ENCODE measurements at places on chromosomes 16 and 17.
A peak's percentile ranks its signal among the peaks of the same experiment; 100 is the strongest.

GRCh38 chr17:56389356-56389755, 204.1 kb upstream of the NOG start:
- DNase-seq: no peak

DNA sequence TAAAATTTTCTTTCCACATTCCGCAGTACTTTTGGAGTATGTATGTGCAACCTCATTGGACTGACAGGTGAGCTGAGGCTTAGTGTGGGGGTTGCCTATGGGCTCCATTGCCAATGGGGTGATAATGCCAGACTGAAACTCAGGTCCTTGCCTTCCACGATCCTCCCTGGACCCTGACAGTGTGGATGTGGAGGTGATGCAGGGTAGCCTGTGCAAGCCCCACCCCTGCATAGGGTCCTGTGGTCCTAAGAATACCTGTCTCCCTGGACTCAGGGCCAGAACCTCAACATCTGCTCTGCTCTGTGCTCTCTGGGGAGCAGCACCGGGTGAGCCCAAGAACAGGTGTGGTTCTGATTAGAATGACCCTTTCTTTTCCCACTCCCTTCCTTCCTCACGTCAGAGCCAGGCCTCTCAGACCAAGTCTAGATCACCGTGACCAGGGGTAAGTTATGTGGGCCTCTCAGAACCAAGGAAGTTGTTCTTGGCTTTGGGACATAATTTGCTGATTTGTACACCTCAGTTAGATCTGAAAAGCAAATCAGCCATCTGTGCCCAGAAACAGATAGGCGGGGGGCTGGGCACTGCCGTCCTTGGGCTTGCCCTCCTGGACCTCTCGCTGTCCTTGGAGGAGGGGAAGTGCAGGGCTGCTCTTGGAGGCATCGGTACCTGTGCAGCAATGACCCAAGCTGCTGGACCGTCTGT, 8.4 kb upstream of the TNS4 start:
- DNase-seq: no peak

- no peak for DNase-seq
These were observed 36.4 kb downstream of the CLEC16A start for GRCh38 chr16:10980813-10981212.

DNA sequence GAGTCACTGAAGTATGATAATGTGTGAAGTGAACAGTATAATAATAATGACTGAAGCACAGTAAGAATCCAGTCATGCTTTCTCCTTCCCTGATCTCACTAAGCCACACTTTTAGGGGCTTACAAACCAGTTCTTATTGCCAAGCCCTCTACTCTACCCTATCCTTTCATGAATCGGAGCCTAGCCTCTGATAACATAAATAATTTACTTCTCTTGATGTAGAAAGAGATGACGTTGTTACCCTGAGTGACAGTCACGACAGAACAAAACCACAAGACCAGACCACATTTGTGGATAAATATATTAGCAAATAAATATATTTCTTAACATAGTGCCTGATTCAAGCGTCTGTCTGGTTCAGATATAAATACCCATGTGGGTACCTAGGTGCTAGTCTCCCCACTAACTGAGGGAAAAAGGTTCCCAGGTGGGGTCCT, 1.4 kb upstream of the SUPT4H1 start:
- no peak for DNase-seq

DNA sequence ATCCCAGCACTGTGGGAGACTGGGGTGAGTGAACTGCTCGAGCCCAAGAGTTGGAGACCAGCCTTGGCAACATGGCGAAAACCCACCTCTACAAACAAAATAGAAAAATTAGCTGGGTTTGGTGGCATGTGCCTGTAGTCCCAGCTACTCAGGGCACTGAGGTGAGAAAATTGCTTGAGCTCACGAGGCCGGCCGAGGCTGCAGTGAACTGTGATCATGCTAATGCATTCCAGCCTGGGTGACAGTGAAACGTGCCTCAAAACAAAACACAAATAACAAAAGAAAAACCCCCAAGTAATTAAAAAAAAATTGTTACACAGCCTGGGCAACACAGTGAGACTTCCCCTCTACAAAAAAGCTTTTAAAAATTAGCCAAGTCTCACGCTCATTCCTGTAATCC, 5.0 kb downstream of the CCDC47 start:
- no peak for DNase-seq

GRCh38 chr16:588639-588888, 1.3 kb upstream of the RAB40C start:
- peak; percentile 44 for DNase-seq

- DNase-seq: no peak
These were observed 10.1 kb downstream of the CORO6 start for GRCh38 chr17:29612404-29613280.

DNA sequence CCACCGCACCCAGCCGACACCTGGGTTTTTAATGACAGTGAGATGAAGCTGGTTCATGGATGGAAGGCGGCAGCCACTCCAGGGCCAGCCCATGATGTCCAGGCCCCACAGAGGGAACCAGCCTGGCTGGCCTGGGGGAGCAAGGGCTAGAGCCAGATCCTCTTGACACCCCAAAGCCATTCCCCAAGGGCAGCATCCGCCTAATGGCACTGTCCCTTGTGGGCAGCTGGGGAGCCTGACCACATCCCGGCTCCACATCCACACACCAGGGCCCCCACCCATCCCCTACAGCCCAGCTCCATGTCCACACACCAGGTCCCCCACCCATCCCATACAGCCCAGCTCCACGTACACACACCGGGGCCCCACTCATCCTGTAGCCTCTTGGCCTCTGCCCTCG, 53.3 kb upstream of the ACSF3 start:
- DNase-seq: no peak

GRCh38 chr17:35291802-35292201, 48.9 kb downstream of the SLFN5 start:
- DNase-seq: no peak

DNA sequence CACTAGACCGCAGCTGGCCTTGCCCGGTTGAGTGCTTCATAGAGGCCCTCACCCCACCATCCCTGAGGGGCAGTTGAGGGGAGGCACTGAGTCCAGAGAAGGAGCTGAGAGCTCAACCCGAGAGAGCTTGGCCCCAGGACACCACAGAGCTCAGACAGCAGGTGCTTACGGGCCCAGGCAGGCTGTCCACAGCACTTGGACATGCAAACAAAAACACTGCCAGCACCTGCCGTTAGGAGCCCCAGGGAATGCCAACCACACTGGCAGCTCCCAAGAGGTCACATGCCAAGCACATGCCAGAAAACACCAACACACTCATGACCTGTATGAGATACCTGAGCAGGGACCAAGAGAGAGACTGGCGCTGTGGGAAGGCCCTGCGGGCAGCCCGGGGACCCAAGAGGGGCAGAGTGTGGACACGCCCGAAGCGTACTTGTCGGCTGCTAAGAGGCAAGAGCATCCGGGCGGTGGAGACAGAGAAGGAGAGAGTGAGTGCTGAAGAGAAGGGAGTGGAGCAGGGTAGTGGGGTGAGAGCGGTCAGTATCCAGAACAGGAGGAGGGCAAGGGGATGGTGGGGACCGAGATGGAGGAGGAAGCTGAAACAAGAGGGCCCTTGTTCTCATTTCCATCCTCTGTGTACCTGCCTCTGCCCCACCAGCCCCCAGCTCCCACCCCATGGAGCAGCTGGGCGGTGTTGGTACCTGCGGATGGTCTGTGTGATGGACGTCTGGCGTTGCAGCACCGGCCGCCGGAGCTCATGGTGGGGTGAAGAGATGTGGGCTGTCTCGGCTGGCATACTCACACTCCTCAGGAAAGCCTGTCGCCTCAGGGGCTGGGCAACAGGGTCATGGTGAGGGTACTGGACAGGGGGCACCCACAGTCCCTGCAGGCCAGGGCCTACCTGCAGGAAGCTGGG, 8.2 kb downstream of the RHBDF1 start:
- DNase-seq: no peak

GRCh38 chr16:72985148-72985941, 62.6 kb downstream of the ZFHX3 start:
- no peak for DNase-seq

DNA sequence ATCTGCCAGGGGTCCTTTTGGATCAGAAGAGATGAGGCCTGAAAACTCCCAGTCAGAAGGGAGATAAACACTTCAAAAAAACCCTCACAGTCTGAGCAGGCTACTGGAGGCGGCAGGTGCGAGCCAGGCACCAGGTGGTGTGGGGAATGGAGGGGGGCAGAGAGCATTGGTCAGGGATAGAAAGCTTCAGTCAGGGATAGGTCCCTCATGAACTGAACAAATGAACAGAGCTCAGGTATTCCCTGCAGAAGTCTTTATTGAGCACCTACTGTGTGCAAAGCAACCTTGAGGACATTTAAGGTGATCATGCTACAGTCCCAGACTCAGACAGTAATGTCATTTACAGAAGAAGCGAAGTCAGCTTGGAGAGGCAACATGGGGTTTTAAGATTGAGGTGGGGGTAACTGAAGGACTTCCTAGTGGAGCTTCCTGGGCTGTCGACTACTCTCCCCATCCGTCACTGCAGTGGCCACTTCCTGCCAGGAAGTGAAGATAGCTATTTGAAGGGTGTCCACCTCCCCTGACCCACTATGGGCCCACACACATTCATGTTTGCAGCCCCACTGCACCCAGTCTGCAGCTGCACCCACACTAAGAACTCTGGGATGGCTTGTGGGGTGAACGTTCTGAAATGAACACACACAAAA, 3.2 kb downstream of the KIFC3 start:
- no peak for DNase-seq

DNA sequence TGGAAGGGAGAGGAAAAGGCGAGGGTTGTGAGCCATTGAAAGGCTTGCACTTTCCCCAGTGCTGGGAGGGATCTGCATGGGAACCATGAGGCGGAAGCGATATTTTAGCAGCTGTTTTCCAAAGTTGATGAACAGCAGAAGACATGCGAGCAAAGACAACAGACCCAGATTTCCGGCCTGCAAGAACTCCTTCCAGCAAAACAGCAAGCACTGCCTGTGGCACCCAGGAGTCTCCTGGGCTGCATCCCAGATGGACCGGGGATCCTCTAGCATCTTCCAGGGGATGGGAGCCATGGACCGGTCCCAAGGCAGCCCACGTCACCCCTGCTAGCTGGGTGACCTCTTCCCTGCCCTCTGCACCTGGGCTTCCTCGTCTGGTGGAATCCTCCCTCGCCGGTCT, 162.8 kb downstream of the IRF8 start:
- no peak for DNase-seq

GRCh38 chr17:81438007-81438659, 42.9 kb downstream of the BAHCC1 start:
- DNase-seq: no peak

GRCh38 chr16:19919142-19919541, 34.5 kb upstream of the GPRC5B start:
- no peak for DNase-seq

GRCh38 chr16:85428899-85429775, 184.0 kb upstream of the GSE1 start:
- peak; percentile 1 for DNase-seq

- no peak for DNase-seq
These were observed 37.6 kb downstream of the MAP3K3 start for GRCh38 chr17:63659850-63660249.

GRCh38 chr17:78839235-78839761, 1.3 kb downstream of the USP36 start:
- DNase-seq: no peak

- no peak for DNase-seq
These were observed 1173.5 kb upstream of the GOT2 start for GRCh38 chr16:59907611-59908010.

DNA sequence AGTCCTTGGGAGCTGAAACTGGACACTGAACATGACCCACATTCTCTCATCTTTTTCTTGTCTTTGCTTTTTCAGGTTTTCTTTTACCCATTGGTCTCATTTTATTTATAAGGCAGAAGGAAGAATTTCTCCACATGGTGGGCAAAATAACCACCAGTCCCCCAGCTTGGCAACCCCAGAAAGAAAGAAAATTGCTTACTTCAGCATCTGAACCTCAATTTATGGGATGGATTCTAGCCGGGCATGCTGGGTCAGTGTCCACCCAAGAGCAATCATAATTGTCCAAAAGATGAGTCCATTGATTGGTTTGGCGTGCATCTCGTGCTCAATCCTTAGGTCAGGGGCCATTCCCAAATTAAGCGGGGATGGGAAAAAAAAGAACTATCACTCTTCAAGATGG, 163.7 kb downstream of the TMEM114 start:
- no peak for DNase-seq

GRCh38 chr16:50290856-50291255, 24.5 kb downstream of the ADCY7 start:
- DNase-seq: no peak

- no peak for DNase-seq
These were observed 528 bp downstream of the HAGHL start for GRCh38 chr16:727291-727977.

DNA sequence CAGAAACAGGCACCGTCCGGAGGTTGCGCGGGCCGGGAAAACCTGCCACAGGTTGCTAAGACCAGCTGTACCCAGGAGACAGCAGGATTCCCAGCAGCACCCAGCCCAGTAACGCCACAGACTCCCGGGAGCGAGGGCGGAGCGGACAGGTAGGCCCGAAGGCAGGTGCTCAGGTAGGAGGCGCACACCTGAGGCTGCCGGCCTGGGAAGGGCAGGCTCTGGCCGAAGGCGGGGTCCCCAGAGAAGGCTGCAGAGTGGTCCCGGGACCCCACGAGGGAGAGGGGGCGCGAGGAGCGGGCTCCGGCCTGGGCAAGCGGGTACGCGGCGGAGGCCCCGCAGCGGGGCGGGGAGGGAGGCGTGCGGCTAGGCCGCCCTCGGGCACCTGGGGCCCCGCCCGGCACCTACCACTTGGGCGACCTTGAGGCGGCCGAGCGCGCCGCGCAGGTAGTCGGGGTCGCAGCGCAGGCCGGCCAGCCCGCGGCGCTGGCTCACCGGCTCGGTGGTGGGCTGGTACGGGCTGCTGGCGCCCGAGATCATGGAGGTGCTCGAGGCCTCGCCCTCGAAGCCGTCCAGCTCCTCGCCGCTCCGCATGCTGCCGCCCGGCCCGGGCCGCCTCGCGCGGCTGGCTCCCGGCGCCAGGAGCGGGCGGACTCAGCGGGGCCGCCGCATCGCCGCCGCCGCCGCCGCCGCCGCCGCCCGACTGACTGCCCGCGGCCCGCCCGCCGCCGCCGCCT, 441 bp downstream of the CMTM4 start:
- DNase-seq: peak; percentile 14

- DNase-seq: no peak
These were observed 40.9 kb downstream of the TMEM235 start for GRCh38 chr17:78272181-78272913.

- no peak for DNase-seq
These were observed 8.5 kb downstream of the EFCAB3 start for GRCh38 chr17:62388856-62389255.
